ENCODE measurements at places on chromosomes 3 and 15. TPM values are rescaled to one million over a fixed set of nuclear protein-coding genes. Genes with fewer than 3 reads are reported as not detected.

Gene PRR20G
- not detected for polyA plus RNA-seq

Gene ZCWPW2
- polyA plus RNA-seq, result 1.4 TPM

Gene CHRNA7
- polyA plus RNA-seq, result 1.6 TPM

Gene KCNMB2
- polyA plus RNA-seq, result 7.6 TPM

Gene CNTN4
- 1.7 TPM for polyA plus RNA-seq

Gene FAM81A
- polyA plus RNA-seq, result 0.85 TPM

Gene MYZAP
- 11.3 TPM for polyA plus RNA-seq

Gene CFAP100
- polyA plus RNA-seq, result 0.06 TPM

Gene ECE2
- not detected for polyA plus RNA-seq

Data from ovary (tissue), 10 donors.